ENCODE measurements at places on chromosomes 7 and 10. TPM values are rescaled to one million over a fixed set of nuclear protein-coding genes. Genes with fewer than 3 reads are reported as not detected.
A peak's percentile ranks its signal among the peaks of the same experiment; 100 is the strongest.

DNA sequence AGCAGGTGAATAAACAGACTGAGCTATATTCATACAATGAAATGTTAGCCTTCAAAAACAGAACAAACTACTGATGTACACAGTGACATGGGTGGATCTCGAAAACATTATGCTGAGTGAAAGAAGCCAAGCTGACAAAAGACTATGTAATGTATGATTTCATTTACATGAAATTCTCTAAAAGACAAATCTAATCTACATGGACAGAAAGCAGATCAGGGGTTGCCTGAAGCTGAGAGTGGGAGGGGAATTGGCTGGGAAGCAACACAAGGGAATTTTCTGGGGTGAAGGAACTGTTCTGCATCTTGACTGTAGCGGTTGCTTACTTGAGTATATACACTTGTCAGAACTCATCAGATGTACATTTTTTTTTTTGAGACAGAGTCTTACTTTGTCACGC lies 121.7 kb upstream of the SVIL start:
- no peak for DNase-seq

DNA sequence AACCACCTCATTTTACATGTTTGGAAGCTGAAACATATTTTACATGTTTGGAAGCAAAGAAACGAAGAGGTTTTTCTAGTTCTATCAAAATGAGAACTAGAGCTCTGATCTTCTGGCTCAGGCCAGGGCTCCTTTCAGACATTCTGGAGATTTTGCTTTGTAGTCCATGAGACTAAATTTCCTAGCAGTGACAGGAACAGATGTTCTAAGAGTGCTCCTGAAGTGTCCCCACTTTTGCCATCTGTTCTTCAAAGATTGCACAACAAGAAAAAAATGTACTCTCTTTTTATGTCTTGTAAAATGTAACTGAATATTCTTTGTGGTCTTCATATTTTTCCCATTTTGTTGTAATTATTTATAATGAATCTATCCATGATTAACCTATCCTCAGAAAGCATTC lies 196.4 kb upstream of the PCLO start:
- DNase-seq: no peak

- DNase-seq: no peak
These were observed 63.0 kb downstream of the CCDC71L start for GRCh38 chr7:106597751-106598546.

DNA sequence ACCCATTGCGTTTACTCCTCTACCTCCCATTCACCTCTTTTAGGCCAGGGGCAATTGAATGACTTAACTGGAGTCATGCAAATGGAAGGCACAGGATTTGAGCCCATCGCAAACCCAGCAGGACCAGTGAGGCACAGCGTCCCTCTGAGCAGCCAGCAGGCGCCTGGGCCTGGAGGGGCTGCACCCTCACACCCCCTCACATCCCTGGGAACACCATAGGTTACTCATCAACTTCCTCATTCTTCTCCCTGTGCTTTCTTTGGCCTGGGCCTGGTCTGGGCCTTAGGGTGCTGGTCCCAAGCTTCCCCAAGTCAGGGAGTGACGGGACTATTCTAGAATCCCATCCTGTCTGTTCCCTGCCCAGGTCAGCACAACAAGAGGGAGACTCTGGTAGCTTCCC lies 169.4 kb upstream of the EEPD1 start:
- DNase-seq: no peak

DNA sequence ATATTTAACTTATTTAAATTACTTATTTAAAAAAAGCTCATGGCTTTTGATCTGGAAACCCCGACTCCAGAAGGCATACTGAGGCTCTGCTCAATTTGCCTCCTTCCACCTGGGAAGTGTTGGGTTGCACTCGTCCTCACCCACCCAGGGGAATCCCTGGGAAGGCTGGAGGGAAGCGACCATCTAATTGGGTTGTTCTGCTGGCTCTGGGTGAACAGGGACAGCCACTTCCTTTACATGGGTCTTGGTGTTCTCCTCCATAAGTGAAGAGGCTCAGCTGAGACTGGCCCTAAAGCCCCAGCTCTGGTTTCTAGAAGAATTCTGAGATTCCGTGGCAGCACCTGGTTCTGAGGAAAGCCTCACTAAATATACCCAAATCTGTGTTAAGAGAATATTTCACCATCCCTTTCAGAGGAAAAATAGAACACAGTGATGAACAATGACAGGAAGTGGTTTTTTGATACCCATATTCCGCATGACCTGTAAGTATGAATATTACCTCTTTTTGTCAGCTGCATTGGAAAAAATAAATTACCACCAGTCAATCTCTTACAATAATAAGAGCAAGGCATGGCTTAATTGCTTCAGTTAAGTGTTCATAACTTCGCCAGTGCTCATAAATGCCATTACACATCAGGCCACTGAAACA lies 131.1 kb upstream of the SHH start:
- DNase-seq: no peak

DNA sequence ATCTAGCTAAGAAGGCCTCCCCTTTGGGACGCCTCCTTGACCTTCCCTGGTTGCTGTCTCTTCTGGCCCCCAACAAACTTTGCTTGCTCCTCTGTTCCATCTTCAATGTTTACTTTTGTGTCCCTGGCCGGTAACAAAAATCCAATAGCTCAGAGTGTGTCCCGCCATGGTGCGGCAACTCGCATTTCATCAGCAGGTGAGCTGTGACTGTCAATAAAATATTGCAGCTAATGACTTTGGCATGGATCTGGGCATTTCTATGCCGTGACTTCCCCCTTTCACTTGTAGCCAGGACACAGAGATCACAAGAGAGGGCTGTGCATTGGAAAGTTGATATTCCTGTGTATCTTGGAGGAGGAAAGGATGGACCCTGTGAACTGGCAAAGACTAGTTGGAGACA lies 317.6 kb downstream of the RPS24 start:
- DNase-seq: no peak

- DNase-seq: no peak
These were observed 205.9 kb upstream of the SVIL start for GRCh38 chr10:29840516-29841276.

DNA sequence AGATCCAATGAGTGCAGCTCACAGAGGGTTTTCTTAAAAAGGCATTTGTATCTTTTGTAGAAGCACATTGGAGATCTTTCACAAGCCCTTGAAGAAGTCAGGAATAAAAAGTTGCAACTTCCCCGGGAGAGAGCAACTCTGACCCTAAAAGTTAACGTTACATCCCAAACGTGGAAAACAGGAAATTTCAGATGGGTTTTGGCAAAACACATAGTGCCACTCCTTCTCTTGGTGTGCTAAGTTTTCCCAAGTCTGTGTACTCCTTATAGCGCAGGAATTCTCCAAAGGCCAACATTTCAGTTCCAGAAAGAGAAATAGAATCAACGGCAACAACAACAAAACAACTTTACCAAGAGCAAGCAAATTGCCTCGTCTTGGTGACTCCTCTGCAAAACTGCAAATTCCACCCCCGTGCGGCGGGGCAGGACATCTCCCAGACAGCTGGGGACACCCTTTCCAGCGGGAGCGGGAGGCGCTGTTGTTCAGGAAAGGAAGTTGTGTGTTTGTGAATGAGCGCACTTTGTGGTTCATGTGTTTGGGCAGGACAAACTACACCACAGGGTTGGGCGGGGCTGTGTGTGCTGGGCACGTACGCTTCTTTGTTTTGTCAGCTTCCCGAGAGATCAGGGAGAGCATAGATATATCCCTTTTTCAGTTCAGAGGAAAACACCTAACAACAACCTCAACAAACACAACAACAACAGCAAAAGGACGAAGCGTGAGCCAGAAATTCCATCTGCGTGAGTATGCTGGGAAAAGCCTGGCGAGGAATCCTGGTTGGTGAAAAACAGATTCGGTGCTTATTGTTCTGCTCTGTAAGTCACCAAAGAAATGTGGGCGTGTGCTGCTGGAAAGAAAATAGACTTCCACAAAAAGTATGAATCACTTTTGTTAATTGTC lies 294.7 kb upstream of the PITRM1 start:
- DNase-seq: peak; percentile 100

- peak; percentile 76 for DNase-seq
These were observed 11.7 kb upstream of the TMEM106B start for GRCh38 chr7:12199363-12199762.

GRCh38 chr7:150462413-150462812 lies 12.0 kb downstream of the GIMAP8 start:
- no peak for DNase-seq

GRCh38 chr10:45446858-45447257 lies 72.8 kb downstream of the ALOX5 start:
- no peak for DNase-seq

DNA sequence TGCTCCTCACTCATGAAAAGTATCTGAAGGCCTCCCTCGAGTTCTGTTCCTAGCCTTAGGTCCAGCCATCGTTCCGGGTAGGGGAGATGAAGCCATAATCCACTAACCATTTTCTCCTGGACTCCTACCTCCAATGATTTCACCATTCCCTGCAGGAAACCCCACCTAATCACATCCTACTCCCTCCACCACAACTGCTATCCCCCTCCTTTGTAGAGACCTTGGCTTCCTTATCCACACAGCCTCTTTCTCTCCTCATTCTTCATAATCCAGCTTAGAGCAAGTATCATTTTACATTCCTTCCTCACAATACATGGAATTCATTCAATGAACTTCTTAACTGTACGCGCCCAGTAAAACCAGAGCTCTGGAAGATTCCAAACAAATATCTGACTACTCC lies 18.7 kb downstream of the HNRNPF start:
- no peak for DNase-seq

DNA sequence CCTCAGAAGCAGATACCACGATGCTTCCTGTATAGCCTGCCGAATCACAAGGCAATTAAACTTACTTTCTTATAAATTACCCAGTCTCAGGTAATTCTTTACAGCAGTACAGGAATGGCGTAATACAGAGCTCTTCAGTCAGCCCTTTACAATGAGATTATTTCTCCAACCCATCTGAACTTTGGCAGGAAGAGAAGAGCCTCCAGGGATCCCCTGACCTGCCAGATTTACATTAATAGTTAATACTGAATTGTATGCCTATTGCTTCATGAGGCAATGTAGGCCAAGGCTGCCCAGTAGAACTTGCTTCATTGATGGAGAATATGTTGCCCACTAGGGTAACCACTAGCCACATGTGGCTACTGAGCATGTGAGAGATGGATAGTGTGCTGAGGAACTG lies 608.7 kb downstream of the SH2D4B start:
- DNase-seq: no peak

GRCh38 chr10:112655722-112656121 lies 208.7 kb downstream of the VTI1A start:
- no peak for DNase-seq

- DNase-seq: no peak
These were observed 244.8 kb downstream of the PRKG1 start for GRCh38 chr10:51319173-51319435.

- no peak for DNase-seq
These were observed 6.5 kb downstream of the STAMBPL1 start for GRCh38 chr10:88886557-88886956.

GRCh38 chr10:5629303-5630111 lies 36.9 kb downstream of the ASB13 start:
- DNase-seq: no peak

- peak; percentile 3 for DNase-seq
These were observed 632.9 kb downstream of the ARL4A start for GRCh38 chr7:13320333-13320732.

DNA sequence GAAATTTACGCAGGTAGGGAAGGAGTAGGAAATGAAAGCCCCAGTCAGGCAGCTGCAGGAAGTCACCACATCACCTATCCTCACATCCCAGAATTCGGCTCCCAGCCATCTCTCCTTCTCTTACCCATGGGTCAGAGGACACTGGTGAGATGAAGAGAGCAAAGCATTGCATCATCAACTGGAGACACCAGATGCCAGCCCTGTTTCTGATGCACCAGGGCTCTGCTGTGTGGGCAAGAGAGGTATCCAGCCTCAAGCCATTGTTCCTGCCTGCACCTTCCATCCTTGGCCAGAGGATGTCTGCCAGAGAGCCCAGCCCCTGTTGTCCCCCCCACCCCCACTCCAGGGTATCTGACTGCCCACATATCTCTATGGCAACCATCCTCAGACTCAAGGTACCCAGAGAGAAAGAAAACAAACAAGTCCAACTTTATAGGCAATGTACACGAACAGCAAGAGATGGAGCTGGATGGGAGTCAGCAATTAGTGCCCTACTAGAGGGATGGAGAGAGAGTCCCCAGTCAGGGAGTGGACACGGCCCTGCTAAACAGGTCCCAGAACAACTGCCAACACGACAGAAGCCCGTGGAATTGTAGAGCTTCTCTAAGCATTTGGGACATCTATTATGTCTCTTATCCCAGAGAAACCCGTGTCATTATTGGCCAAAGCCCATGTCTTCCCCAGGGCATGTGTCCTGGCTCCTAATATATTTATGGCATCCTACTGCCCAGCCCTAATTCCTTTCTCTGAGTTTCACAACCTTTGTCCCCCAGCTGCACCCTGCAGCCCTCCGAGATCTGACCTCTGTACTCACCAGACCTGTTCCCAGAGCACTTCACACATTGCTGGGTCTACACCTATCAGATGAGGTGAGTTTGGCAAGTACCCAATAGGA lies 2.8 kb downstream of the CAMK2G start:
- no peak for DNase-seq

DNA sequence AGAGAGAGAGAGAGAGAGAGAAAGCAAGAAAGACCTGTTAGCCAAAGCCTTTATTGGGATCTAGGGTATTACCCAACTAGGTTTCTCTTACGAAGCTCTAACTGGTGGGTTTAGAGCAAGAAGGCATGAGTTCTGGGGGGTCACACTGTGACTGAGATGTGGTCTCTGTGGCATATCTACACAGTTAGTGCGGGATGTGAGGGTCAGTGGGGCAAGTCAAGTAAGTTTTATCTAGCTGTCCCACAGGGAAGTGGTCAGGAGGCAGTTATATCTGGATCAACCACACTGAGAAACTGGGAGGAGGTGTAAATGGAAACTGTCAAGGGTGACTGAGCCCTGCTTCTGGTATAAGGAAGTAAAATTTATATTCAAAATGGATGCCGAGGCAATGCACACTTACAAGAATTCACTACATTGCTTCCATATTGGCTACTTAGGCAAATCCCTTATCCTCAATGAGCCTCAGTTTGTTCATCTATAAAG lies 331.6 kb upstream of the HPS1 start:
- no peak for DNase-seq

DNA sequence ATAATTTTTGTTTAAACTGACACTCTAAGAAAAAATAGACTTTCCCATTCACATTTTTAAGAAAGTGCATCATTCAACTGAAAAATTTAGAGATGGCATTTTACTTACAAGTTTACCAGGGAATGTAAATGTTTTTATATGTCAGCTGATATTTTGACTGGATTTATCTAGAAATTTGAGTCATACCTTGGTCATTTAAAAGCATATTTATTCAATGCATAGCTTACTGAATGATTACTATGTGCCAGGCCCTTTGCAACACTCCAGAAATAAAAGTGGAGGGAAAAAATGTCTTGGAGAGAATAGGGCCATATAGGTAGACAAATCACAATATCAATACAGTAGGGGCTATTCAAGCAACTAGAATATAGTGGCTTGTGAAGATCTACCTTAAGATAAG lies 98.4 kb upstream of the FAM3C start:
- no peak for DNase-seq

The UCMA gene
- total RNA-seq: not detected

The METTL27 gene
- total RNA-seq: 8.4 TPM

The PILRA gene
- total RNA-seq: not detected

The MRLN gene
- total RNA-seq: not detected

The ELAPOR2 gene
- total RNA-seq: 1.9 TPM

The PNLIPRP1 gene
- not detected for total RNA-seq

The FKBP6 gene
- total RNA-seq: not detected

The KLLN gene
- 0.06 TPM for total RNA-seq
